Stimulated activated CD4-positive, alpha-beta T cell treated with anti-CD3 and anti-CD28 coated beads, Interleukin-12 subunit alpha, Interleukin-12 subunit beta, amount 100 ng/mL, for 48 hours (primary cell): ENCODE measurements at places on chromosomes 3 and 15.
A peak's percentile ranks its signal among the peaks of the same experiment; 100 is the strongest.

- DNase-seq = no peak
Measured at GRCh38 chr3:190618330-190619030, 104.6 kb downstream of the IL1RAP start.

GRCh38 chr3:149163066-149163465 is 33.6 kb downstream of the HPS3 start:
- DNase-seq = no peak

GRCh38 chr3:77134769-77135168 is 94.9 kb downstream of the ROBO2 start:
- DNase-seq = no peak

DNA sequence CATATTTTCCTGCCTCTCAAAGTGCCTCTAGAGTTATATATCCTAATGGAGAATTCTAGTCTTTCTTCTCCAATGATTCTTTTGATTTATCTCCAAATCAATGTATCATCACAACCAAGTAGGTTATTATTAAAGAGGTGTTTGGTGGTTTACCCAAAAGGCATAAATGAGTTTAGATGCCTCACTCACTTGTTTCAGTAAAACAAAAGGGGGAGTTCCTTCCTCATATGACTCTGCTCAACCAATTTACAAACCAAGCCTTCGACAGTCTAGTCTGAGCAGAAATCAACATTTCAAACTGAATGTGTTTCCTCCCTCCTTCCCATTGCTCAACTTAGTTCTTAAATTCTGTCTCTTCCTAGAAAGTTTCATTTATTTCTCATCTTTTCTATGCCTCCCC is 116.5 kb downstream of the TNIK start:
- DNase-seq = no peak

DNA sequence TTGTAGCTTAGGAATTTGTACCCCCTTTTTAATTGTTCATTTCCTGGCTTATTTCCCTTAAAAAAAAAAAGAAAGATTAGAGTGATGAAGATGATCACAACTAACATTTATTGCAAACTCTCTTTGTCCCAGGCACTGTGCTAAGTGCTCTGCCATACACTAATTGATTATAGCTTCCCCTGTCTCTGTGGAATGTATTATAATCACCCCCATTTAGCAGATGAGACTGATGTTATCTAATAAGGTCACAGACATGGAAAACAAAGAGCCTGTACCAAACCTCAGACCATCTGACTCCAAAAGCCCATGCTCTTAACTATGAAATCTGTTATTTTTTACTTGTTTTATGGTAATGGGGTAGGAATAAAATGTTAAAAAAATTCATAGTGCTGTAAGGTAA is 53.1 kb downstream of the TRAK1 start:
- DNase-seq = no peak

- no peak for DNase-seq
Measured at GRCh38 chr3:117550766-117551165, 841.2 kb downstream of the TUSC7 start.

DNA sequence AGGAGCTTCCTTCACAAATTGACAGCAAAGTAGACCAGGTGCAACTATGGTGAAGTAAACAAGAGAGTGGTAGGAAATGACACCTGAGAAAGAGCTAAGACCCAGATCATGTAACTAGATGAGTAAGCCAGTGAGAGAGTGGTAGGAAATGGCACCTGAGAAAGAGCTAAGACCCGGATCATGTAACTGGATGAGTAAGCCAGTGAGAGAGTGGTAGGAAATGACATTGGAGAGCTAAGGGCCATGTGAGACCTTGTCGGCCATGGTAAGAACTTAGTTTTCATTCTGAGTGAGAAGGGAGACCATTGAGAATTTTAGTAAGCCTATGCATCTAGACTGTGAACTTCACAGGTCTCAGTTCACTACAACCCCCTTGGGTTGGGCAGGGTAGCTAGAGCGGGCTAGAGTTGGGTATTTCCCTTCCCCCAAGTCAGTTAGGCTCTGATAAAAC is 5.4 kb upstream of the SENP7 start:
- peak; percentile 26 for DNase-seq
